ACHN (cell line): ENCODE measurements at places on chromosomes 1 and 21.

DNA sequence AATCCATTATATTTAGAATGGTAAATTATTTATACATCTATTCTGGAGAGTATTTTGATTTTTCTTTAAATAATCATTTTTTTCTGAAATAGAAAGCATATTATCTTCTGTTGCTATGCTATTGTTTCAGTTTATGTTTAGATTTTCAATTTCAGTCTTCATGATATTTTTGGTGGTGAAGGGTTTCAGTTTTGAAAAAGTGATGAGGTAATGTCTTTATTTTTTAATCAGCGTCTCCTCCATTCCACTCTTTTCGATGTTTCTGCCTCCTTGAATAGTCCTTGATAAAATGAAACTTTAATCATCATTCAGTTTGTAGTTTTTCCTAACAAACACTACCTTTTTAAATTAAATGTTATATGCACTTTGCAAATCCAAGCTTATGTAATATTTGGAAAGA is 428.6 kb downstream of the PTPRC start:
- DNase-seq, result no peak

DNA sequence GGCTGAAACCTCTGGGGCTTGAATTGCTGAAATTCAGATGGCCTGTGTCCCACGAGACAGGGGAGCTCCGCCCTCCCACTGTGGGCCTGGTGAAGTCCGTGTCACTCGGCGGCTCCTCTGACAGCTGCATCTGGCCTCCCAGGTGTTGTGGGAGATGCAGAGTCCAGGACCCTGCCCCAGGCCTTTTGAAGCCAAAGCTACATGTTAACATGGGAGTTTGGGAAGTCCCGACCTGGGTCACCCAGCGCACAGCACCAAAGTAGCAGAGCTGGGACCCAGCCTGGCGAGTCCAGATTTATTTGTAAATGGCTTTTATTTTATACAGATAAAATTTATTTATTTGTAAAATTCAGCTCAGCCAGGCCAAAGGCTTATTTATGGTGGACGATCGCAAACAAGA is 28.9 kb downstream of the SLC37A1 start:
- no peak for DNase-seq

DNA sequence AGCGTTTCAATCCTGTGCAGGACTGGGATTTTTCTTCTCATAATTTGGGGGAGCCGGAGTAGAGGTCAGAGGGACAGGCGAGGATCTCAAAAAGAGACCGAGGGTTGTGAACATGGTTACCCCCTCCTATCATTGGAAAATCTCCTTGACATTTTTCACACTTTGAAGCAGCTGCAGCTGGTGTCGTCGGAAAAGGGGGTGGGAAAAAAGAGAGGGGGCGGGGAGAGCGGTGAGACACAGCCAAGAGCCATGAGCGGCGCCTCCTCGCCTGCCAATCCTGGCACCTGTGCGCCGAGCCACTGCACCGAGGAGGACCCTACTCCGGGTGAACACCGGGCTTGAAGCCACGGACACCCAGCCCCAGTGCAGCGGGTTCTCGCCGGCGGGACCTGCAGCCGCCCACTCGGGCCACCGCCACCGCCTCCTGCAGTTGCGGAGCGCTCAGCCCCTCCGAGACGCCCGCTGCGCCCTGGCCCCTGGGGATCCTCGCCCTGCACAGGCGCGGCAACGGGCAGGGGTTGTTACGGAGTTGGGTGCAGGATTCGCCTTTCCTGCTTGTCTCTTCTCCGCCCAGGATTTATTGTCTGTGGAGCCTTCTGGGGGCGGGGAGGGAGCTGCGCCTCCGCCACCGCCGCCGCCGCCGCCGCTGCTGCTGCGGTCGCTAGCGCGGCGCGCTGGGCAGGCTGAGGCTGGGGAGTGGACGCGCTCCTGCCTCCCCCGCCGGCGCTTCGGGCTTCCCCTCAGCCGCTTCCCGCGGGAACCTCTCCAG is at the start of gene LRRC7:
Gene LRRC7 (plus strand): TSS at position 271 of the 769 bp plus-strand sequence. CDS start 718 bp downstream, outside the sequence.
- DNase-seq, result no peak

GRCh38 chr1:154325583-154326545 is 539 bp downstream of the ATP8B2 start:
- peak; percentile 92 for DNase-seq

DNA sequence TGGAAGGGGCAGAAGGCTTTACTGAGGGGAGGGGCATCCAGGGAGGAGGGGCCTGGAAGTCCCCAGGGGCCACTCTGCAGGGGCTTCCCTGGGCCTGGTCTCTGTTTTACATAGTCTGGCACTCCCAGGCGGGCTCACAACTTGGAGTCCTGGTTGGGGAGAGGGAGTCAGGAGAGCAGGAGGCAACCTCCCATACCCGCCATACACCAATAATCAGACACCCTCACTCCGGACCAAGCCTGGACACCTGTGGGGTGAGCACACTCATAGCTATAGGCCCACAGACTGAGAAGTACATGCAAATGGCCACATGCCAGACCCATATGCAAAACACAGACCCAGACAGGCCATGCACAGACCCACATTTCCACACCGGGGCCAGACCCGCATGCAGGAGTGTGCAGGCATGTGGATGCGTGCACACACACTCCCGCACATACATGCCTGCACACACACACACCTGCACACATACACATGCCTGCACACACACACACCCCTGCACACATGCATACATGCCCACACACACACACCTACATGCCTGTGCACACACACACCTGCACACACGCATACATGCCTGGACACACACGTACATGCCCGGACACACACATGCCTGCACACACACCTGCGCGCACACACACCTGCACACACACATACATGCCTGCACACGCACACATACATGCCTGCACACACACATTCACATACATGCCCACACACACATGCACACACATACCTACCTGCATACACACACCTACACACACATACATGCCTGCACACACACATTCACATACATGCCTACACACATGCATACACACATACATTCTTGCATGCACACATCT is 89.5 kb upstream of the RUNX3 start:
- DNase-seq, result no peak
